Hepatic stellate cell (primary cell): ENCODE measurements at places on chromosomes 6 and 20.

- DNase-seq, result no peak
These were observed 4.5 kb upstream of the AP5S1 start for GRCh38 chr20:3815703-3816315.

DNA sequence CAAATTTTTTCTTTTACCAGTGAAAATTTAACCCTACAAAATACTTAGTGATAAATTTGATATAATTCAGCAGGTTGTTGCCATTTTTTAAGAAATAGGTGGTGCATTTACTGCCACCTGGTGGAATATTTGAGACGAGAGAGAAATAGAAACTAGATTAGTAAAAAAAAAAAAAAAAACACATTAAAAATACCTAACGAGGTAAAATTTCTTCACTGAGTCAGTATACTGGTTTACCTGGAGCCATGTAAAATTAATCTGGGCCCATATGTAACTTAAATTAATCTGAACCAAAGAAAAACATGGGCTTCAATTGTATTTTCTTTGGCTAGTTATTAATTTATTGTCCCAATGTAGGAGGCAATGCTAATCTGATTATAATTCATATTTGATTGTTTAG lies 520.8 kb downstream of the EPM2A start:
- DNase-seq, result no peak

DNA sequence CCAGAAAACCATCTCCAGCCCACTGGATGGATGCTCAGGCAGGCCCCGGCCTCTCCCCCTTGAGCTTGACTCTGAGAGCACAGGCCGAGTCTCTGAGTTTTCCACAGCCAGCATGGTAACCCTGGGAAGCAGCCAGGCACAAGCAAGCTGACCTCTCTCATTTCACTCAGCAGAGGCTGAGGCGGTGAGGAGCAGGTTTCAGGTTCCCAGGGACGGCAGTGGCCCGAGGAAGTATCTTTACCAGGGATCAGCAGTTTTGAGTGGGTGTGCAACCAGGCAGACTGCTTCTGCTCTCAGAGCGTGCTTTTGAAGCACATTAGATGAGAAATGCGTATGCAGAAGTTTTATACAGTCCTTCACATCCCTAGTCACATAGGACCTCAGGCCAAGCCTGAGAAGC lies 12.6 kb downstream of the HCK start:
- DNase-seq, result no peak

- DNase-seq, result no peak
These were observed 4.6 kb downstream of the DDR1 start for GRCh38 chr6:30888816-30889495.

DNA sequence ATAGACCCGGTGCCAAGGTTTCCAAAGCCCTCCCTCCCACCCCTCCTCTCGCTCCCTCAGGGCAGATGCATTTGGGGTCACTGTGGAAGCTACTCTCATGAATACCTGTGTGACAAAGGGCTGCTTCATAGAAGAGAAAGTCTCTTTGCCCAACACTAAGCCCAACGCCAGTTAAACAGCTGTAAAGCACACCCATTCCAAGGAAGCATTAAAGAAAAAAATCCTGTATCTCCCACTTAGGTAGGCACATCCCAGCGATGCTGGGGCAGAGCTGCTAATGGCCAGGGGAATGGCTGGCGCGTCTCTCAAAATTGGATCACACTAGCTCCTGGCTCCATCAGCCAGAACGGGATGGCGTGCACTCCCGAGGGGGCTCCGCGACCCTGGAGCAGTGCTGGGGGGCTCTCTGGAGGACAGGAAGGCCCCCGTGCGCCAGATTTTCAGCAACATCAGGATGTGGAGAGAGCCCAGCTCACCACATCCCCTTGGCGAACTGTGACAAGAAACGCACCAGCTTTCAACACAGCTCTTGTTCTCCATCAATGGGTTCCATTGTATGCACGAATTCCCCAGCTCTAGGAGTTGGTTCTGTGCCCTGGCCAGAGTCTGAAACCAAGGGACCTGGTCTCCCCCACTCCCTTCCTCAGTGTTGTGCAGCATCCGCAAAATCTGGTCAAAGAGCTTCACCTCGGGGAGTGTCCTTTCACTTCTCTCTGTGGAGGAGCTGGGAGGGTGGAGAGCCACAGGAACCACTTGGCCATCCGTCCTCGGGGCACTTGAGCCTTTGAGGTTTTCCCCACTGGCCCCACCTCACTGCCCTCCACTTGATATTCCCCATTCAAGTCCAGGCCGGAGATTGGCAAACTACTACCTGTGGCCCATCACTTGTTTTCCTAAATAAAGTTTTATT lies 74.1 kb downstream of the TFAP2C start:
- no peak for DNase-seq

DNA sequence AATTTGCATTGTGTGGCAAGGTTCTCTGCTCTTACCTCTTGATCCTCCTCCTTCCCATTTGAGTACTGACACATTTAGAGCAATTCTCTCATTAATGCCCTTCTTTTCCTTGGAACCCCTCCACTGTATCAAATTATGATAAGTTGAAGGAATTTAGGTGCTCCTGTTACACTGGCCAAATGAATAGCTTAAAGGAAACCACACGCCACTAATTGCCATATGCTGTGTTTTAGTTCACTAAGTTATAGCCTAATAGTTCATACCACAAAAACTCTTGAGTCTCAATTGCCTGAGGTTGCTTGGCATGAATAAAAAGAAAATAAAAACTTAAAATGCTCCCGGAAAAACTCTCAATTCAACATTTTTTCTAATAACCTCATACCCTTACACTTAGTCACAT lies 1239.3 kb downstream of the EPHA7 start:
- no peak for DNase-seq

DNA sequence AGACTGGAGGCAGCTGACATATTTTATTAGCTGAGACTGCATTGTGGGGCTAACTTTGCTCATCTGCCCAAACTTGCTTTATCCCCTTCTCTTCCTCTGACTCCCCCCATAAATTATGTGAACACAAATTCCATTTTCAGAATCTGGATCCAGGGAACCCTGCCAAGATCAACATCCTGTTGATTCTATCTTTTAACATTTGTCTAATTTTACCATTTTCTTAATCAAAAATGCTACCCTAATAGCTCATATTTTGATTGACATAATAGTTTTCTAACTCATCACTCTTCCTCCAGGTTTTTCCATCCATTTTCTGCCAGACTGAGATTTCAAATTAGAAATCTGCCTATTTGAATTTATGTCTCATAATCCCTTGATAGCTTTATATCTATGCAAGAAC lies 184.7 kb upstream of the PRSS16 start:
- DNase-seq, result no peak

DNA sequence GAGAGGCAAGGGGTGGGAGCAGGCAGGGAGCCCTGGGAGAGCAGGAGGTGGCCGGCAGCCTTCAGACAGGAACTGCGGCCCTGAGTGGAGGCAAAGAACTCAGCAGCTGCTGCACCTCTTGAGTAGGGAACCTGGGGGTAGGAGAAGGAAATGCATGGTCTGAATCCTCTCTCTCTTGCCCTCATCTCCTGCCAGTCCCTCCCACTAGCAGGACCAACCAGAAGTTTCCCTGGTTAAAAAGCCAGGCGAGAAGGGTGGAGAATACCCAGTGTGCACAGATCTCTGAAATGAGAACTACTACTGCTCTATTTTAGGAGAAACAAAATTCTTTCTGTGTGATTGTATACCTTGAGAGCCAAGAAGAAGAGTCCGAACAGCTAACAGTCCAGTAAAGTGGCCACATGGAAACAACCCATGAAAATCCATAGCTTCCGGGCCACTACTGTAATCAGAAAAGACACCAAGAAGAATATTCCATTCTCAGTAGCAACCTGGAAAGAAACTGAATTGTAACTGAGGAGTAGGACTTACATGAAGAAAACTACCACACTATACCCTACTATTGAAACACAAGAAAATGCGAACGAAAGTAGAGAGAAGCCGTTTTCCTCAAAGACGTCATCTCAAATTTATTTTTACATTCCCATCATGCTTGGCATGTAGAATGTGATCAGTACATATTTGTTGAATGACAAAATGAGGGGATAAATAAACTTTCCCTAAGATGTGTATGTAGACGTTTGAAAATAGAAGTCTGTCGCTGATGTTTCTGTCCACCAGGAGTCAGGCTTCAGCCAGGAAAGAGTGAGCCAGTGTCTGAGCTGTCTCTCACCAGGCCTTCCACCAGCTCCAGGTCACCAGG lies 25.6 kb downstream of the WRNIP1 start:
- DNase-seq, result peak; percentile 88

DNA sequence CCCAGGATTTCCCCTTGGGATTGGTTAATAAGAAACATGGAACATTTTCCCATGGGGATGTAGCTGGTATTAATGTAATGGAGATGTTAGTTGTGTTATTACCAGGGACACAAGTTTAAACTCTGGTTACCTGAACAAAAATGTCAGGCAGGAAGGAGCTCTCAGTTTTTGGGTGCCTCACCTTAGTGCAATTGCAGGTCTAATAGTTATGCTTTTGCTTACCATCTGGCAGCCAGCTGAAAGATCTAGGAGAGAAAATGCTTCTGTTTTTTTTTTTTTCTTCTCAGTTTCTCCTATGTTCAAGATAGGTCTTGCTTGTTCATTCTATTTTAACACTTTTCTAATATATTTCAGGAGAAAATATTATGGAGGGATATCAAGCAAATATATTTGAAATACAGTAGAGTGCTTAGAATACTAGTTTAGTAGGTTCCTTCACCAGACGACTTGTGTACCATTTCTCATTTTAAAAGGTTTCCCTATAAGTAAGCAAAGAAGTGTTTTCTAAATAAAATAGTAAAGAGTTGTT lies 4.2 kb upstream of the UBE2J1 start:
- DNase-seq, result no peak
